ENCODE measurements at places on chromosomes 13 and 19. TPM values are rescaled to one million over a fixed set of nuclear protein-coding genes. Genes with fewer than 3 reads are reported as not detected.

The PEG3 gene
- 9.9 TPM for total RNA-seq

The ANGPTL8 gene
- 0.57 TPM for total RNA-seq

The GJA3 gene
- total RNA-seq: not detected

The ACP7 gene
- not detected for total RNA-seq

The RFPL4AL1 gene
- not detected for total RNA-seq

The TINCR gene
- total RNA-seq: 0.43 TPM

The ELL gene
- 20.7 TPM for total RNA-seq

The HS6ST3 gene
- 5.0 TPM for total RNA-seq

The ZNF493 gene
- 16.2 TPM for total RNA-seq

The DACT3 gene
- total RNA-seq: 122 TPM

The ERICH6B gene
- not detected for total RNA-seq

The OR7D4 gene
- not detected for total RNA-seq

The ASF1B gene
- 0.33 TPM for total RNA-seq

The SLC25A42 gene
- 4.9 TPM for total RNA-seq

The ZNF724 gene
- total RNA-seq: 1.4 TPM

The RASAL3 gene
- total RNA-seq: 3.7 TPM

GRCh38 chr13:106036870-106037269, 498.6 kb downstream of the EFNB2 start:
- no peak for DNase-seq

DNA sequence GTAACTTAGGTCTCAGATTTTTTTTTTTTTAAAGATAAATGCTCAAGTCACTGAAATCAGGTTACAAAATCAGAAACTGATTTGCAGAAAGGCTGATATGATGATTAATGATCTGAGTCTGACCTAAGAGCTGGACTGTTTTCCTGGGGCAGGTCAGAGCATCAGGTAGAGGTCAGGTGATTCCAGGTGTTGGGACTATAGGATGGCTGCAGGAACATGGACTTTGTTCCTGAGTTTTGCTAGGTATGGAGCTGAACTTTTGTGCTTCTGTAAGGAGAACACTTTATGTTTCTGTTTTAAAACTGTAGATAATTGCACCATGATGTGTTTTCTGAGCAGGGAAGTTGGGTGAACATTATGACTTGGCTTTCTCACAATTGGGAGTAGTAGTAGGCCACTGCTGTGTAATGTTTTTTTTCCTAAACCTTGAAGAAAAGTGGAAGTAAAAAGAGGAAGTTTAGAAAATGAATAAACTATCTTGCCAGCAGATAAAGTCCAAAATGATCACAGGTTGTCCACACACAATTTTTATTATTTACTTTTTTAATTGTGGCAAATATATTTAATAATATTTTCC, 297.2 kb downstream of the DCT start:
- DNase-seq: no peak

GRCh38 chr19:10085641-10086590, at the start of gene SHFL:
TSS of gene SHFL (plus strand) at chr19:10086317. CDS start at chr19:10086428, 111 bp downstream.
- peak; percentile 92 for DNase-seq

- DNase-seq: no peak
Measured at GRCh38 chr13:44406617-44407016, 33.0 kb downstream of the SERP2 start.

GRCh38 chr13:110726726-110727125, 13.2 kb downstream of the ING1 start:
- no peak for DNase-seq

DNA sequence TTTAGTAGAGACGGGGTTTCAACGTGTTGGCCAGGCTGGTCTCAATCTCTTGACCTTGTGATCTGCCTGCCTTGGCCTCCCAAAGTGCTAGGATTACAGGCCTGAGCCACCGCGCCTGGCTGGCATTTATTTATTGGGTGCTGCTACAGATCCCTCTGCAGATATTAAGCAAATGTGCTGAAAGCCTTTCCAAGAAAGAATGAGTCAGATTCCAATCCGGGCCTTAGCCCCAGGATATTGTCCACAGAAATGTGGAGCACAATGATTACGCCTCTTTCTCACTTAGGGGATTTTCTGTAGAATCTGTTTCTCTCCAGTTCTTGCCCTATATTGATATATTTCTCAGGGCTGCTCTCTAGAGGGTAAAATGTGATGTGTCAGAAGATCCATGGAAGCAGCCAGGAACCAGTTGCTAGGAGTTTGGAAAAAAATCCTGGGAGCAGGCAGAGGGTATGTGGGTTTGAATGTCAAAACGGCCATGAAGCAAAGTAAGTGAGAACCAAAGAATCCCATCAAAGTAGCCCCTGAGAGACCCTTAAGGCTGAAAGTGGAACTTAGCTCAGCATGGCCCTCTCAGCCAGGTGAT, 24.8 kb upstream of the IGFL4 start:
- no peak for DNase-seq

DNA sequence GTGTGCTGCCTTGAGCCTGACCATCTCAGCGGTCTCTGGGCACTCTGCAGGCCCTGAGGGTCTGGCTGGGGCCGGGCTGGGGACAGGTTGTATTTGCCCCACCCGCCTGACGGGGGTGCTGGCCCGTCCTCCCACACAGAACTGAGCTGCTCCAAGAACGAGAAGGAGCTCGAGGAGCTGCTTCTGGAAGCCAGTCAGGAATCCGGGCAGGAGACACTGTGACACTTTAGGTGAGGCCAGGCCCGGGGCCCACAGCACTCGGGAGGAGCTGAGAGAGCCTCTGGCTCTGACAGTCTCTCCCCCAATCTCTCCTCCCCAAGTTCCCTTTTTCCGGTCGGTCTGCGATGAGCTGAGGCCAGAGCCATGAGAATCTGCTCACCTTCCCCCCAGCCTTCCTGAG, 14.5 kb downstream of the NKPD1 start:
- DNase-seq: no peak

DNA sequence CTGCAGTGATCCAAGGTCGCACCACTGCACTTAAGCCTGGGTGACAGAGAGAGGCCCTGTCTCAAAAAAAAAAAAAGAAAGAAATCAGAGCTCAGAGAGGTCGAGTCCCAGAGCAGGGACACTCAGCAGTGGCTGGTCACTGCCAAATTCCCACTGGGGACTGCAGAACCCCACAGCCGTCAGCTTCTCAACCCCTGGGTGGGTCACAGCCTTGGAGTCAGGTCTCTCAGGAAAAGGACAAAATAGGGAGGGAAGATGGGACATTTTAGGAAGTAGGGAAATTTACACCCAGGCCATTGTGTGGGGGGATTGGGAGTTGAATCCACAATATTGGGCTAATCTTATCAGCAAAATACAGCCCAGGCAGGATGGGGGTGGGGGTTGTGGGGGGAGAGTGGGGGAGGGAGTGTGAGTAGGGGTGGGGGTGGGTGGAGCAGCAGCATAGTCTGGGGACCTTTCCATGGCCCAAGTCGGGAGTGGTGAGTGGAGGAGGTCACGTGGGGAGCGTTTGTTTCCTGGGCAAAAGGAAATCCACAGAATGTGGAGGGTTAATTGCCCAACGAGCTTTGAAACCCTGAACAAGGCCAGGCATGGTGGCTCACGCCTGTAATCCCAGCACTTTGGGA, 5.0 kb upstream of the CCDC194 start:
- no peak for DNase-seq

DNA sequence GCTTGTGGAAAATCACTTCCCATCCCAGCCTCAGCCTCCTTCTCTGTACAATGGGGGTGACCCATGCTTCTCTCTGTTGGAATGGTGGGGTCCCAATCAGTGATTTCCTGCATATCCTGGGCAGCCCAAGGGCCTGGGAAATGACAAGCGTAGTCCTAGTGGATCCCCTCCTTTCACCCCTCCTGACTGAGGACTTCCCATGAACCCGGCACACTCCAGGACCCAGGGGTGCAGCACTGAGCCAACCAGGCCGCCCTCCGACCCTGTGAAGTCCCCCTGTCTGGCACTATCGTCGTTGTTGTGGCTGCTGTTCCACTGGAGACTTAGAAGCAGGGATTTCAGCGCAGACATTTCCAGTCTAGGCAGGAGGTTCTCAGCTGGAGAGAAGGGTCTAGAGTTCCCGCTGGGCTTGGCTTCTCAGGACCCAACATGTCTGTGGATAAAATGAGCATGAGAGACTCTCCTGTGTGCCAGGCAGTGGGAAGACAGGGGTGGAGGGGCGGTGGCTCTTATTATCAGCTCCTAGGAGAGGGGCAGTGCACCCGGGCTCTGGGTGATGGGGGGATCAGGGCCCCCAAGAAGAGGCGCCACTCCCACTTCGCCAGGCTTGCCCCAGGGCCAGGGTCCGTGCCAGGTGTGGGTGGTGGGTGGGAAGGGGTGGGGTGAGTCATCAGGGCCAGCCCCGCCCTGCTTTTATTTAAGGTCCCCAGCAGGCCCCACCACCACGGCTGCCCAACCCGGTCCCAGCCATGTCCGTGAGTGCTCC, at the start of gene LGALS7B:
TSS of gene LGALS7B (plus strand) at position 723 of the 766 bp plus-strand sequence. CDS start at position 750, 27 bp downstream.
- DNase-seq: no peak

- DNase-seq: peak; percentile 92
Measured at GRCh38 chr19:51735759-51736449, 12.1 kb upstream of the HAS1 start.

GRCh38 chr13:70616847-70617246, 508.6 kb upstream of the KLHL1 start:
- DNase-seq: no peak

DNA sequence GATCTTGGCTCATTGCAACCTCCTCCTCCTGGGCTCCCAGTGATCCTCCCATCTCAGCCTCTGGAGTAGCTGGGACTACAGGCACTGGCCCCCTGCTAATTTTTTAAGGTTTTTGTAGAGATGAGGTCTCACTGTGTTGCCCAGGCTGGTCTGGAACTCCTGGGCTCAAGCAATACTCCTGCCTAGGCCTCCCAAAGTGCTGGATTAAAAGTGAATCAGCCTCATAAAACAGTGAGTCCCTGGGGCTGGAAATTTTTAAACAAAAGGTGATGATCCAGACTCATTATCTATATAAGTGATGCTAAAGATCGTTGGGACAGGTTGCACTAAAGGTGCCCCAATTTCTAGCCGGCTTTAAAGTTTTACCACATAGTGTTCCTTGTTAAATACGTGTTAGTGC, 112.7 kb downstream of the LMO7 start:
- DNase-seq: no peak

GRCh38 chr19:52823676-52824075, 2.2 kb upstream of the ZNF28 start:
- DNase-seq: no peak

- DNase-seq: peak; percentile 97
Measured at GRCh38 chr19:13117772-13118423, at the start of gene NACC1. TSS of gene NACC1 (plus strand) at chr19:13118264. CDS start at chr19:13135208, 16,944 bp downstream.

GRCh38 chr13:101452519-101453485, at the start of gene ITGBL1:
TSS of gene ITGBL1 (plus strand) at chr13:101452675. CDS start at chr13:101452834, 159 bp downstream.
- no peak for DNase-seq

- DNase-seq: no peak
Measured at GRCh38 chr13:39550931-39551330, 52.1 kb downstream of the LHFPL6 start.

- no peak for DNase-seq
Measured at GRCh38 chr19:32020538-32020937, 324.9 kb upstream of the ZNF507 start.

- DNase-seq: no peak
Measured at GRCh38 chr19:50046649-50047503, 21.1 kb downstream of the ZNF473 start.

DNA sequence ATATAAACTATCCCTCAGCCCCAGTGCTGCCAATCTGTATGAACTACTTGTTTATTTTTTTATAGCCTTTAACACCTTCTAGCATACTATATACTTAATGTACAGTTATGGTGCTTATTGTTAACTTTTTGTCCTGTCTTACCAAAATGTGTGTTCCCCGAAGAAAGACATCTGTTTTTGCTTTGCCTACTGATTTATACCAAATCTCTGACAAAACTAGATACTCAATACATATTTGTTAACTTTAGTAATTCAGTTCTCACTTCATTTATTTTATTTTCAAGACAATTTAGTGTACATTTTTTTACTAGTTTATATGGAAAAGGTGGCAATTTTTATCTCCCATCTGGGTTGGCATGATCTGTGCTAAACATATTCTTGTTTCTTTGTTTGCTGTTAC, 824.3 kb upstream of the ATXN8OS start:
- DNase-seq: no peak

DNA sequence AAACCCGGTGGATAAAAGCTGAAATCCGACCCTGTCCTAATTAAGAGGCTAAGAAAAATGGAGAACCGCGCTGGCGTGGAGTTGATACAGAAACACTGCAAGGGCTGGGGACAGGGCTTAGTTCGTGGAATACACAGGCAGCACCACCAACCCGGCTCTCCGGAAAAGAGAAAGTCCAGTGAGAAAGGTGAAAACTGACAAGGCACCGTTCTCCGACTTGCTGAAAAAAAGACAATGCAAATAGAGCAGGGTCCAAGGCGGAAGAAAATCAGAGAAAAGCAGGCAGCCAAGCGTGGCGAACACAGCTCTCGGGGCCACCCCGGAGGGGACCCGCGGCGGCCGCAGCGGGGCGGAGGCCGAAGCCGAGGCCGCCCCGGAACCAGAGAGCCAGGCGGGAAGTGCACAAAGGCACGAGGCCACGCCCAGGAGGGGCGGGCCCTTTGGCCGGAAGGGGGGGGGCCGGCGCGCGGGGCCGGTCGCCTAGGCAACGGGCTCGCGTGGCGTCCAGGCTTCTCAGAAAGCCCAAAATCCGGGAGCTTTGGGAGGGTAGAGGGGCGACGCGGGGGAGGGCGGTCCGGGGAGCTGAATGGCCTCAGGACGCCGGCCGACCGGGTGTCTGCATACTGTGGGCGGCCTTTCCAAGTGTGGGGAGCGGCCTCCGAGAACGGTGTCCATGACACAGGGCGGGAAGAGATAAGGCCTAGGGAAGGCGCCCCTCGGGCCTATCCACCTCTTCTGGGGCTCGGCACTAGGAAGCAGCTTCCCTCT, 1.2 kb upstream of the ING1 start:
- DNase-seq: peak; percentile 96

- no peak for DNase-seq
Measured at GRCh38 chr13:35744566-35745178, 268.2 kb upstream of the MAB21L1 start.

DNA sequence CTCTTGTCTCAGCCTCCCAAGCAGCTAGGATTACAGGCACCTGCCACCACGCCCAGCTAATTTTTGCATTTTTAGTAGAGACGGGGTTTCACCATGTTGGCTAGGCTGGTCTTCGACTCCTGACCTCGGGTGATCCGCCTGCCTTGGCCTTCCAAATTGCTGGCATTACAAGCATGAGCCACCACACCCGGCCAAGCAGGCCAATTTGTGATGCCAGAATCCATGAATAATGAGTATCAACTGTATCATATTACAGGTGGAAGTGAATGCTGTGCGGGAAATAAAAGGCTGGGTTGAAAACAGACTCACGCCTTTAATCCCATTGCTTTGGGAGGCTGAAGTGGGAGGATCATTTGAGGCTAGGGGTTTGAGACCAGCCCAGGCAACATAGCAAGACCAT, 3.6 kb upstream of the NFILZ start:
- DNase-seq: no peak

- DNase-seq: no peak
Measured at GRCh38 chr13:61029064-61029463, 386.6 kb downstream of the PCDH20 start.

- DNase-seq: no peak
Measured at GRCh38 chr19:48174445-48175030, 4.1 kb downstream of the ZSWIM9 start.
